Right ventricle myocardium superior (tissue), 1 donor: ENCODE measurements at places on chromosomes 13 and 19. TPM values are rescaled to one million over a fixed set of nuclear protein-coding genes. Genes with fewer than 3 reads are reported as not detected.
A peak's percentile ranks its signal among the peaks of the same experiment; 100 is the strongest.

The SRRM5 gene
- 0.13 TPM for total RNA-seq

The ADGRE1 gene
- total RNA-seq: 0.24 TPM

The MBD3L2 gene
- not detected for total RNA-seq

The ICAM5 gene
- 0.11 TPM for total RNA-seq

The PSMD8 gene
- 299 TPM for total RNA-seq

The C13orf46 gene
- total RNA-seq: 0.32 TPM

The LRFN3 gene
- 6.1 TPM for total RNA-seq

The GPR4 gene
- total RNA-seq: 5.3 TPM

The FOXA3 gene
- not detected for total RNA-seq

The IGSF23 gene
- total RNA-seq: not detected

DNA sequence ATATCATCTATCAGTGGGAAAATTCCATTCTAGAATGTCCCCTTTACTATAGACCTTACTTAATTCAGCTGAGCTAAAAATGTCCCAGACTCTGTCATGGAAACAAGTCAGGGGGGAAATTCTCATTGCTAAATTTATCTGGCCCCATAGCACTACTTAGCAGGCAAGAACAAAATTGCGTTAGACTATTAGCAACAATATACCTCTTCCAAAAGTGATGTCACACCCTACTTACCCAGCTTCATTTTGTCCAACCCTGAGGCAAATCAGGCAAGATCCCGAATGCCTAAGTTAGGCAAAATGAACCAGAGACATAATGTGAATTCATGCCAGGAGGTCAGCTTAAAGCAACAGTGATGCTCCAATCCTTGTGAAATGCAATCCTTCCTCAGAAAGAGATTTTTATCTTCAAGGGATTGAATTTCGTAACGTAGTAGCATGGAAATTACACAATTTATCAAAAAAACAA is 93.7 kb downstream of the FRY start:
- no peak for DNase-seq

GRCh38 chr13:78228211-78228610 is 309.6 kb upstream of the EDNRB start:
- no peak for DNase-seq

DNA sequence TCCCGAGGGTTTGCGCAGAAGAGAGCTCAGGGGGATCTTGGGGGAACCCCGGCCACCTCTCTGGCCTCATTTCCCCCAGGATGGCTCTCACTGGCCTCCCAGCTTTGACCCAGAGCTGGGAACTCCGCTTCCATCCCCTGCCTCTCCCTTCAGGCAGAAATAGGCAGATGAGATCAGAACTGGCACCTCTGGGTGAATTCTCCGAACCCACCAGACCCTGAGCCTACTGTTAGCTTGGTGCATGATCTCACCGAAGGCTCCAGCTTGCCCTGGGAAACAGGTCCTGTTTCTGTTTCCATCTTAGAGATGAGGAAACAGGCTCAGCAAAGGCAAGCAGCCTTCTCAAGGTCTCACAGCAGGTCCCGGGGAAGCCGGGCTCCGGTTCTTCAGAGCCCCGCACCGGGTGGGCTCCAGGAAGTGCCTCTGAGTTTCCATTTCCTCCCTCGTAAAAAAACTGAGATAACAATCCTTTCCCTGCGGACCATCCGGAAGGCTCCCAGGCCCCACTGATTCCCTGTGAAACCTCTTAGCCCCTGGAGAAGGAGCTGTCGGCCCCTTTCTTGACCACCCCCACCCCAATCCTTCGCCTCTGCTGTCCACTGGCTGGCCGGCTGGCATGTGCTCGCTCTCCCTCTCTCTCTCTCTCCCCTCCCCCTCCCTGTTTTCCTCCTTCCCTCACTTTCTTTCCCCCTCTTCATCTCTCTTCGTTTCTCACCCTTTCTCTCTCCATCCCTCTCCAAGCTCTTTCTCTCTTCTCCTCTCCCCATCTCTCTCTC is 2.1 kb downstream of the NECTIN2 start:
- no peak for DNase-seq

GRCh38 chr19:30342901-30343300 is 29.3 kb upstream of the ZNF536 start:
- no peak for DNase-seq

DNA sequence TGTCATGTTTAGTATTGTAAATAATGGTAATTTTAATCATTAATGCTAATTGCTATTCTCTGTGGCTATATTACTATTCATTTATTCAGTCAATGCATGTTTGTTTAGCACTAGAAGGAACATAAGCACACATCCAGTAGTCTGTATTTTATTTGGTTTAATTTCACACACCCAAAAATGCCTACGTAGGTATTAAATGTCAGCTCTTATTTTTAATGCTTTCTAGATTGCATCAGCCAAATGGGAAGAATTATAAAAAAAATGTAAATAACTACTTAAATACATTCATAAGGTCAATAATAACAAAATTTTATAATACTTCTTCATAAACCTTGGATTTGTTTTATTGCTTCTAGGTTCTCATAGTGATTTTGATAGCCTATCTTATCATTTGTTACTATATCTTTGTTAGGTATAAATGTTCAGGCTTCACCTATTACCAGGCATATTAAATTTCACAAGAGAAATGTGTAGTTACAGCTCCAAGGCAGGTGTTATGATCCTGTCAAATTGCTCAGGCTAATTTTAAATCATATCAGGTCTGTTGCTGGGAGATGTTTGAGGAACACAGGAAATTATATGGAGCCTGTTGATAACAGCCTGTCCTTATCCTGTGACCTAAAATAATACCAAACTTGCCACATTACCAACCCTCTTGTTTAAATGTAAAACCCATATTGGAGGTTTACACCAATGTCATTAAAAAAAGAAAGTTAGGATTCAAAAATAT is 34.4 kb downstream of the ITGBL1 start:
- DNase-seq: no peak

GRCh38 chr13:31846182-31846938 is 107.0 kb downstream of the RXFP2 start:
- DNase-seq: peak; percentile 96

DNA sequence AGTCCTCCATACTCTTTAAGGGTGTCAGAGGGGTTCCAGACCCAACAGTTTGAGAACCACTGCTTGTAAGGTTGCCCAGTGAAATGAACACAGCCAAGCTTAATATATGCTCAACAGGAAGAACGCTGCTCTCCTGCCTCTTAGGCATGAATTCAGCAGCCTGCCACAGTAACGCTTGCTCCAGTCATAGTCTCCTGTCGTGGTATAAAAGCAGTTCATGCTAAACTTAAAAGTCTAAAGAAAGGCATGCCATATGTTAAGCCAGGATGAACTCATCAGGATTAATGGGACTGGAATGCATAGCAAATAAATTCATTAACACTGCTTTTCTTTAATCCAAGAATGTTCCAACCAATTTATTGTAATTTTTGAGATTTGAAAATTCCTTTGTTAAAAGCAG is 38.7 kb downstream of the SLC7A1 start:
- no peak for DNase-seq

- DNase-seq: no peak
Measured at GRCh38 chr13:46951516-46951915, 54.7 kb upstream of the HTR2A start.

GRCh38 chr19:55494172-55494761 is 6.0 kb downstream of the SSC5D start:
- DNase-seq: peak; percentile 73

DNA sequence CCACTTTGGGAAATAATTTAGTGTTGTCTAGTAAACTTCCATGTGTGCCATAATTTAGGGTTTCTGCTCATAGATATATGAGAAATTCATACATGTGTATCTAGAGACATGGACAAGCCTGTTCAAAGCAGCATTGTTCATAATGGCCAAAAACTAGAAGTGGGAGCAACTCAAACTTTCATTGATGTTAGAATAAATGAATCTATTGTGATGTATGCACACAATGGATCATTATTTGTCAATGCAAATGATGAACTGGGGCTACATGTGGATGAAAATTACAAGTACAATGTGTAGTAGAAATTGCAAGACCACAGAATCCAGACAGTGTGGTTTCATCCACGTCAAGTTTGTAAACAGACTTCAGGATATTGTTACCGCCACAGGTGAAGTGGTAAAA is 284.7 kb downstream of the SLC7A1 start:
- DNase-seq: no peak

DNA sequence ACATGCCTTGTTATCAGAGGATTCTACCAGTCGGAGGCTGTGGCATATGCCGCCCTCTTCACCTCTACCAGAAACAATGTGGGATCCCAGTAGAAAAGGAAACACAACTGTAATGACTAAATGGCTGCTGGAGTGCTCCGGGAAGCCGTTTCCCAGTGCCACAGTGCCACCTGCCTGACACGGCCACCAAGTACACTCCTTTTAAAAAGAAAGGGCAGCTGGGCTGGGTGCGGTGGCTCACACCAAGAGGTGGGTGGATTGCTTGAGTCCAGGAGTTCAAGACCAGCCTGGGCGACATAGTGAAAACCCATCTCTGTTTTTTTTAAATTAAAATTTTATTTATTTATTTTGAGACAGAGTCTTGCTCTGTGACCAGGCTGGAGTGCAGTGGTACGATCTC is 67.3 kb downstream of the TRPM4 start:
- DNase-seq: no peak

DNA sequence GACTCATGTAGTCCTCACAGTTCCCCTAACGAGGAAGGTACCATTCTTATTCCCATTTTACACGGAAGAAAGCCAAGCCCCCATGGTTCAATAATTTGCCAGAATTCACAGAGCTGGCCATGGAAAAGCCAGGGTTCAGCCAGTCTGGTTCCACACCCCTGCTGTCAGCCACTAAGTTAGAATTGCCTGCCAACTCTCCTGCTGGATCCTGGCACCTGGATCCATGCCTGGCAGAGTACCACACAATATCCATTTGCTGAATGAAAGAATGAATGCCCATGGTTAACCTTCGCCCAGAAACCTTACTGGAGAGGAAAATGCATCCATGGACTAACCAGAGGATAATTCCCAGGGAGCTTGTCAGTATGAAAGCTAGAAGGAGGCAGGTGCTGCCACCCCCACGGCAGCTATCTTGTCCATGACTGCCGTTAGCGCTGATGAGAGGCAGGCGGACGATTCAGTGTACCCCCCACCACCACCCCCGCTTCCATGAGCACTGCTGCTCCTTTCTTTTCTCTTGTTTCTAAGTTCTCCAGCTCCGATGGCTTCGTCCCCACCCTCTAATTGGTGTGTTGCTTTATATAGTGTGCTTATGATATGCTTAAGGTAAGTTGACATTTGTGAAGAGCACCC is 114.5 kb downstream of the SLC7A1 start:
- DNase-seq: no peak

DNA sequence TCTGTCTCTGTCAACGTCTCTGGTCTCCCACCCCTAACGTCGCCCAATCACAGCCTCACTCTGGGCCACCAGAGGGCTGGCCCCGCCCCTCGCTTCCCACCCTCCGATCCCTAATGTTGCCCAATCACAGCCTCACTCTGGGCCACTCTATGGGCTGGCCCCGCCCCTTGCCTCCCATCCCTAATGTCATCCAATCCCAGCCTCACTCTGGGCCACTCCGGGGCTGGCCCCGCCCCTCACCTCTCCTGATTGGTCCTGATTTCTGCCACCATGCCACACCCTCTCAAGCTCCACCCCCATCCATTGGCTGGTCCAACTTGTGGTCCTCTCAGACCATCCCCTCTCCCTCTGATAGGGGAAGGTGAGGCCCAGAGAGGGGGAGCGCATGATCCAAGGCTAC is 24.9 kb downstream of the CELF5 start:
- no peak for DNase-seq

DNA sequence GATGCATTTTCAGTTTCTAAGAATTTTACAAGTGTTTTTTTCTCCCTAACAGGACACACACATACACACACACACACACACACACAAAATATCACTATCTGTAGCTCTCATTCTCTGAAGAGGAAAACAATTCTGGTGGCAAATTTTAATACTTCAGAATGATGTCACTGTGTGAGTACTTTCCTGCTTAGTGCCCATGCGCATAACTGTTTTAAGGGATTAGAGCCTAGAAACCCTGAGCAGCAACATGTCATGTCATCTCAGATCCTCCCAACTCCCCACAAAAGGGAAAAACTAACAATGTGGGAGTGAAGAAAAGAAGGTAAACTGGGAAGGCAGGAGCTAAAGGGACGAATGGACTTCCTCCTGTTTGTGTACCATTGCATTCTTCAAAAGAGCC is 401.2 kb downstream of the SPRY2 start:
- no peak for DNase-seq

GRCh38 chr13:98098516-98098915 is 44.4 kb upstream of the FARP1 start:
- no peak for DNase-seq

GRCh38 chr19:32688311-32688710 is 3.3 kb upstream of the NUDT19 start:
- DNase-seq: peak; percentile 48

GRCh38 chr13:109744512-109745051 is 41.8 kb downstream of the IRS2 start:
- DNase-seq: peak; percentile 62

DNA sequence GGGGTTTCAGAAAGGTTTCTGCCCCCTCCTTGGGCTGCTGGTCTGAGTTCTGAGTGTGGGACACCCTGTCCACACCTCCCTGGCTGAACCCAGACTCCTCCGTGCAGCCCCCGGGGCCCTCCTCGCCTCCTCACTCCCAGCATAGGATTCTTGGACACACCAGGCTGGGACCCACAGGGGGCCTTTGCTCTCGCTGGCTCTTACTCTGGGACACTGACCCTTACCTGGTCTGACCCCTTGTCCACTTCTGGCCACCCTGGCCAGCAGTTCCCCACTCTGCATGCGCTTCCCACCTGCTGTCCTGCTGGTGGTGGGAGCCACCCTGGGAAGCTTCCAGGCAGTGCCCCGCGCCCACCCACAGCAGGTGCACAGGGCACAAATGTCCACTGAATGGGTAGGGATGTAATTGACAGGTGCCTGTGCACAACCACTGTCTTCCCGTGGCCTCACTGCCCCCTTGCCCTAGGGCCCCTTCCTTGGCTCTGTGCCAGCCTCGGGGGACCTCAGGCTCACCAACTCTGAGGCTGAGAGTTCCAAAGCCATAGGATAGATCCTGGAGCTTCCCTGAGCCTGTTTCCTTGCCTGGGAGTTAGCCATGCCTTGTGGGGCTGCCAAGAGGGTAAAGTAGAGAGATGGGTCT is 7.0 kb upstream of the SLC25A42 start:
- DNase-seq: no peak

DNA sequence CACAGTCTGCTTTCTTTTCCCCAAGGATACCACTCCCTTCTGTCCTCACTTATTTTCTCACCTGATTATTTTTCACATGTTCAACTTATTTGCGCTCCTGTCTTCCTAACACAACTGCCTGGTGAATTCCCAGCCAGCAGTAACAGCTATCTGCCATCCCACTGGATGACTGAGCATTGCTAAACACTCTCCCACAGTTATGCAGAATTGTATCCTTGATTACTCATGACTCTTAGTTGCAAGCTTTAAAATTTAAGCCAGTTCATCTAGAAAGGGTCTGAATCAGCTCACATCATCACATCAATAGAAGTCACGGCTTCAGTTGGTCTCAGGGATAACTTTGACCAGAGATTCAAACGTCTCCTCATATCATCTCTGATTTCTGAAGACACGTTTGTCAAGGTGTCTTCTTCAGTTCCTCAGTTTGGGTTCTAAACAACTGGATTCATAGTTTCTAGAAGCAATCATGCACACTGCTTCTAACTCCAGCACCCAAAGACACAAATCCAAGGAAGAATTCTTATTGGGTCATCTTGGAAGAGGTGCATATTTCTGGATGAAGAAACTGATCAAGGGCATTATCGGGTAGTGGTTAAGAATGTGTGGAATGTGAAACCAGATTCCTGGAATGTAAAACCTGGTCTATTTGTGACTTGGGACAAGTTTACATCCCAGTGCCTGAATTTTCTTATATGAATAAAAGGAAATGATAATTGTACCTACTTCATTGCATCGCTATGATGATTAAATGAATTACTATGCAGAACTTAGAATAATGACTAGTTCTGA is 13.9 kb upstream of the DACH1 start:
- DNase-seq: no peak

- peak; percentile 79 for DNase-seq
Measured at GRCh38 chr19:39166571-39167391, 30.0 kb upstream of the NCCRP1 start.
